Suppressor macrophage (primary cell): ENCODE measurements at places on chromosomes 4 and X.

DNA sequence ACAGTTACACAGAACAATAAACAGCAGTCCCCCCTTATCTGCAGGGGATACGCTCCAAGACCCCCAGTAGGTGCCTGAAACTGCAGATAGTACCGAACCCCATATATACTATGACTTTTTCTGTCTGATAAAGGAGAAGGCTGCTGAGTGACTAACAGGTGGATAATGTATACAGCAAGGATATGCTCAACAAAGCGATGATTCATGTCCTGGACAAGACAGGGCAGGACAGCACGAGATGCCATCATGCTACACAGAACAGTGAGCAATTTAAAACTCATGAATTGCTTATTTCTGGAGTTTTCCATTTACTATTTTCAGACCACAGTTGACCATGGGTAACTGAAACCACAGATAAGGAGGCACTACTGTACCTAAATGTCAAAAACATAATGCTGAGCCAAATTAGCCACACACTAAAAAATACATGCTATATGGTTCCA, 76.1 kb downstream of the MANBA start:
- peak; percentile 16 for DNase-seq

DNA sequence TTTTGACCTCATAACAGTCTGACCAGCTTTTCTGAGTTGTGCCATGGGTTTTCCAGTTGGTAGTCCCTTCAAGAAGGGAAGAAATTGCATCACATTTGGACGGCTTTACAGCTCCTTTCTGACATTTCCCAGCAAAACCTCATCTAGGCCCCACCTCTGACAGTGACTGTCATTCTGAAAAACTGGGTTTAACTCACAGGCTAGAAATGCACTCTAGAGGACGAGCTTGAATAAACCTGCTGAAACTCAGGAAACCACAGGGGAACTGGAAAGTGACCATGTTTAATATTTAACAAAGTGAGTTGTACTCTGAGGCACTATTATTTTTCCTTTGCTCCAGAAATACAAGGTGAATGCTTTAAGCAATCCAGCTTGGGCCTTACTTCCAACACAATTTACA, 434.3 kb upstream of the RASGEF1B start:
- DNase-seq: no peak

DNA sequence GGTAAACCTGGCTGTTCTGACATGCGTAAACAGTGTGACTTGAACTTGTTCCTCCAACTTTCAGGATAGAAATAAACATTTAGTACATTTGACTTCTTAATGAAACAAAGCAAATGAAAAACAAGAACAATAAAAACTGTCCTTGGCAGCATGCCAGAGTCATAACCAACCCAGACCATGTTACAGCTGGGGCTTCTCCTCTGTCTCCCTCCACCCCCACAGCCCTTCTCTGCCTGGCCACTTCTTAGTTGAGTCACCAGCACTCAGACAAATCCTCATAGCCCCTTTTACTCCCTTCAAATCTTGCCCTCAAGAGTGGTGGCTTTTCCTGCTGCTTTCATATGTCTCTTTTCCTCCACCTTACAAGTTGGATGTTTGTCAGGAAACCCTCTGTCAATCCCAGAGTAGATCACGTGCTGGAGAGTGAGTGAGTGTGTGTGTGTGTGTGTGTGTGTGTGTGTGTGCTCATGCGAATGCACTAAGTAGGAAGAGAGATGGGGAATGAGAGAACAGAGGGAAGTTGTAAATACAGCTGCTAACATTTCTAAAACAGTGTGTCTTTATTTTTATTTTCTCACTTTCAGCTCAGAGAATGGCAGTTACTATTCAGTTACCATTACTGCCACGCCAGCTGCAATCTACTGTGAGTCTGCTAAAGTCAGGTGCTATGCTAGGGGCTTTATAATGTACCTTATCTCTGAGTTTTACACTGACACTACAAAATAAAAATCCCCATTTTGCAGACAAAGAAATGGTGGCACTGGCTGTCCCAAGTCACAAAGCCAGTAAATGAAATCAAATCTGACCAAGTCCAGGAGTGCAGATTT, 15.0 kb downstream of the SCARB2 start:
- peak; percentile 87 for DNase-seq

DNA sequence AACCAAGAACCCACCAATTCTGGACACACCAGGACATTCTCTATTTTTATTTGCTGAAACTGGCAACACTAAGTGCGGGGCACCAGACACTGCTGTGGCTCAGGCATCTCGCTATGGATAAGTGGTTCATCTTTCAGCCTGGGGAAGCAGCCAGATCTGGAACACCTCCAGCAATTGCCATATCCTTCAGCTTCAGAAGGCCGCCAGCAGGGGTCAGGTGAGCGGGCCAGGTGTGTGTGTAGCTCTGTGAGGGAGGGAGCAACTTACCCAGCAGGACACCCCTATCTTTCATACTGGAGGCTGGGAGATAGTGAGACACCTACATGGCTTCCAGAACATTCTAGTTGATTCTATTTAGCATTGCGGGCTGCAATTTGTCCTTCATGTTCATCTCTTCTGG, 57.0 kb upstream of the GBA3 start:
- DNase-seq: no peak

GRCh38 chr4:4656977-4657376, 115.1 kb upstream of the STX18 start:
- DNase-seq: no peak

DNA sequence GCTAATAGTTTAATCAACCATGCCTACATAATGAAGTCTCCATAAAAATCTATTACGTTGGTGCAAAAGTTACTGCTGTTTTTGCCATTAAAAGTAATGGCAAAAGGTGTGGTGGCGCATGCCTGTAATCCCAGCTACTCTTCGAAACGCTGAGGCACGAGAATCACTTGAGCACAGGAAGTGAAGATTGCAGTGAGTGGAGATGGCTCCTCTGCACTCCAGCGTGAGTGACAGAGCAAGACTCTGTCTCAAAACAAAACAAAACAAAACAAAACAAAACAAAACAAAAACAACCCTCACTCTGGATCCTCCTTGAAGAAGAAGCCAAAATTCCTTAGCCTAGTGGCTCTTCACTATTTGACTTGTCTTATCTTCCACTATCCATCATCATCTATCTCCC, 78.0 kb downstream of the MSN start:
- no peak for DNase-seq

DNA sequence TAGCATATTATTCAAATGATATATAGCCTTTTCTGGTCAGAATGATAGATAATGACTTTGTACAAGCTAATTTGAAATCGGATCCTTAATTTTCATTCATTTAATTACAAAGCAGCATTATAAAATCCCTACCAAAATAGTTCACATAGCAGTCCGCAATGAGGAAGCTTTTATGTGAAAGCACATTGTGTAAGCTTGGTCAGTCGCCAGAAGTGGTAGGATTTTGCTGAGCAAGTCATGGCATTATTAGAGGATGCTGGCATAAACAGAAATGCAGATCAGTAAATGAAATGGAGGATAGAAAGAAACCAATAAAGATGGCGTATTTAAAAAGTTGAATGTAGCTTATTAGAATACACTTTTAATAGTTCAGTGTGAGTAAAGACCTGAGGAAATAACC, 93.2 kb upstream of the DIAPH2 start:
- DNase-seq: peak; percentile 64

DNA sequence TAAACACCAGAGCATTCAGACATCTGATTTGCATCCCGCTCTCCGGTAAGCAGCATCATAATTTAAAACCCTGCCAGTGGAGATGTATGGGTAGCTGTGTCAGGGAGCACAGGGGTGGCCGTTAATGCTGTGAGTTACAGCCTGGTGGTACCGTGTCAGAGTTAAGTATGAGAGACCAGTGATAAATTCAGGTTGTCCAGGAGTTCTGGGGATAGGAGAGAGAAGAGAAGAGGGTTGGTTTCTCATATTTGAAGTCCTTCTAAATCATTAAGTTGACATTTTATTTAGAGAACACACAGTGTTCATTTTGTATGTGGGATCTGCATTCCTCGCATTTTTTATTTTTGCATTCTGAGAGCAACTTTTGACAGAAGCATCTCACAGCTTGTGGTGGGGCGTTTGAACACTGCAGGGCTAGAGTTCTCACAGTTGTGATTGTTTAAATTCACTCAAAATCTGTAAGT, 157.6 kb downstream of the DCLK2 start:
- no peak for DNase-seq

GRCh38 chr4:8247047-8247930, 22.3 kb upstream of the HTRA3 start:
- DNase-seq: no peak

DNA sequence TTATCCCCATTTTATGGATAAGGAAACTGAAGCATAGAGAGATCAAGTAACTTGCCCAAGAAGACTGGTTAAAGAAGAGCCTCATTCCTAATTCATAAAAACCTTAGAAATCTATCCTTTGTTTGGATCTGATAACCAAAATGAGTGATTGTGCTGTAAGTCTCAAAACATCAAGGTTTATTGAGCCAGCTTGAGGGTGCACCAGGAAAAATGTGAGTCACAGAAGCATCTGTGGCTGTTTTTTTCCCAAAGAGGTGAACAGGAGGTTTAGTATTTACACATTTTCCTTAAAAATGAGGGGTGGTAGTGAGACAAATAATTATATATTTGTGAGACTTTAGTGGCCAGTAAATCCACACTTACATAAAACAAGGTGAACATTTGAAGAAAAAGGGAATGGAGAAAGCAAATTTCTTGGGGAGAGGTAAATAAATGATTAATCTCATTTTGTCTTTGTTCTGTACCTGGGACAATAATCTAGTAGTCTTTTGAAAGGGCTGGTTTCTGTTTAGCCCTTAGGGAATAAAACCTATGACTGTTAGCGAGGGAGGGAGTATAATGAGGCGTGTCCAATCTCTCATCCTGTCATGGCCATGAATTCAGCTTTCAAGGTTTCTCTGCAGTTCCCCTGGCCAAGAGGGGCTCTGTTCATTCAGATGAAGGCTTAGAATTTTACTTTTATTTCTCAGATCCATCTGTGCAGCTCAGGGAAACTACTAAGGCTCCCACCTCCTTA, 12.2 kb upstream of the FMR1 start:
- no peak for DNase-seq

- DNase-seq: no peak
Observed at GRCh38 chr4:67879486-67879885, 4.3 kb downstream of the TMPRSS11D start.

DNA sequence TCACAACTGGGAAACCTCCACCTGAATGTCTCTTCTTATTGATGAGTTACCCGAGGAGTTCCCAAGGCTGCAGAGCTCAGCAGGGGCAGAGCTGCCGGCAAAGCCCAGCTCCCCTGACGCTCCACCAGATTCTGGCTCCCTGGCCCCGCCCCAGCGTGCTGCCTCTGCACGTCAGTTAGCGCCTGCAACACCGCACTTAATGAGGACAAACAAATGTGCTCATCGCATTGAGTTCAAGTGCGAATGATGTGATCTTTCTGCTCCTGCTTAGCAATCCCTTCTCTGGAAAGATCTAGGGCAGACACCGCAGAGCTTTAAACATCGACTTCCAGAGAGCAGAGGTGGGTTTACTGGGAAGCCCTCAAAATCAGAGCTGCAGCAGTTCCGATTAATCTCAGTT, 55.5 kb upstream of the FBXW7 start:
- DNase-seq: peak; percentile 5

DNA sequence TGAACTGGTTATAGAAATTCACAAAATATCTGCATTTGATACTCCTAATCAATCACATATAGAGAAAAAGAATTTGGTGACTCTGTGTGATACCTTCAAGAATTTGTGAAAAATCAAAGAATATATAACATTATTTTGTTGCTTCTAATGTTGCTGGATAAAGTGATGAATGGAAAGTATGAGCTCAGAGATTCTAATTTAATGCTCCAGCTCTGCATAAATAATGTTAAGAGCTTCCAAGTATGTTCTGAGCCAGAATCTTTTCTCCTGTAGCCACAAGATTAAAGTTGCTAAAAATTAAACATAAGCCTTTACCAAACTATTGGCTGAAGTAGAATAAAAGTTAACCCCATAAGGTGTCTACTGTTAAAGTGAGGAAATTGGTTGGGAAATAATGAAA, 294.7 kb upstream of the CT83 start:
- DNase-seq: no peak

DNA sequence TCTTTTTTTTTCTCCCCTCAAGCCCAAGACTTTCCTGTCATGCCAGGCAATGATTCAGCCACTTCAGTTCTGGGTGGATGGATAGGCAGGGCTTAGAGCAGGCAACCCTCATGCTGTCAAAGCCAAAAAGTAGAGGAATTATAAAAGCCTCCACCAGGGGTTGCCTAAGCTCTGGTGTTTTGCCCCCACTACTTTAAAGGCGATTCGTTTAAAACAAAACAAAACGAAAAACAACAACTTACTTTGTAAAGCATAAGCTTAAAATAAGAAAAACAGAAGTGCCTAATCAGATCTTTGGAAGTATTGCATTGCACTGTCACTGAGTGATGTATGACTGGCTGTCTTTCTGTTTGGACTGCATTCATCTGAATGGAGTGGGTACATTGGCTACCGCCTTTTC, 5.3 kb upstream of the IDS start:
- peak; percentile 49 for DNase-seq

DNA sequence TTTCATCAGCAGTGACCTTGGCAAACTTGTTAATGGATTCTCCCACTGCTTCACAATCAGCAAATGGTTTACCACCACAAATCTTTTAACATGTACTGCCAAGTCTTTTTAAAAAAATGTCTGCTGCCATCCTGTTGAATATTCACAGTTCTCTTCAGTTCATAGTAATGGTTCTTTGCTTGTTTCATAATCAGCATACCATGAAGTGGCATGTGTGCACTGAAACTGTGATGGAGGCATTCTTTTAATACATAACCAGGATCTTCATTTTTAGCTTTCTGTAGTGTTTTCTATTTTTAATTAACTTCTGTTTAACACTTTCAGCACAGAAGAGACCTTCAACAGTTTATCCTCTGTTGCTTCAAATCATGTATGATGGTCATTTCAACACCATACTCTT, 230.1 kb upstream of the ARSJ start:
- DNase-seq: no peak

DNA sequence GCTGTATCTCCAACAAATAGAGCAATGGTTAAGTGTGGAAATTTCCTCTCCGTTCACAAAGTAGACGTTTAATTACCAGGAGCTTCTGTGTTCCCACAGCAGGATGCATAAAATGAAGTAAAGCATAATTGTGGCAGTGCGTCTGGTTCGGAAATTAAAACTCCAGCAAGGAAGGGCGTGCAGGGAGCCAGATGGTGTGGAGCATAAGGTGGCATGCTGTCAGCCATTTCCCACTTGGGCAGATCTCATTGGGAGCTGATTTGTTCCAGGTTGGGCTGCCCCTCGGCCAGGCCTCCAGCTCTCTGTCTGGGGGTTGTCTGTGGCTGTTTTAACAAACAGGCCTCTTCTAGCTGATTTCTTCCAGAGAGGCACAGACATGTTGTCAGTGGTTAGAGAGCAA, 182.1 kb upstream of the CLNK start:
- DNase-seq: no peak

DNA sequence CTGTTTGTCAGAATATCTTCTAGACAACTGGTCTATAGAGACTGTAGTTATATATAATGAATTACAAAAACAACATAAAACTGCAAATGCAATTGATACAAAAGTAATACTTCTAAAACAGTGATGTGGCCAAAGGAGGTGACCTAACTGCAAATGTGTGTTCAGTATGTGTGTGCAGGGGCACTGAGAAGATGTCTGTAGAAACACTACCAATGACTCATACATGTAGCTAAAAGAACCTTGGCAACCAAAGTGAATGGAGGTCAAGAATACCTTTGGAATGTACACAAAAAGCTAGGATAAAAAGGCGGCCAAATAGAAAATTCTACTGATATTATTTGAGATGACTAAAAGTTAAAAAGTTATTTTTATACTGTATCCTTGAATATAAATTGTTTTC, 261.8 kb downstream of the CAMK2D start:
- no peak for DNase-seq

- peak; percentile 71 for DNase-seq
Observed at GRCh38 chr4:26821677-26822503, 38.8 kb upstream of the STIM2 start.

GRCh38 chr4:88533937-88534750, 10.6 kb upstream of the PYURF start:
- DNase-seq: no peak
